Activated CD4-positive, alpha-beta T cell treated with anti-CD3 and anti-CD28 coated beads, Interleukin-2, amount 50 U/mL, for 16 hours (primary cell): ENCODE measurements at places on chromosomes 4 and X.
A peak's percentile ranks its signal among the peaks of the same experiment; 100 is the strongest.

- DNase-seq: no peak
Measured at GRCh38 chr4:27414887-27415731, 554.5 kb downstream of the STIM2 start.

GRCh38 chr4:74906771-74907170 lies 26.1 kb upstream of the PARM1 start:
- no peak for DNase-seq

DNA sequence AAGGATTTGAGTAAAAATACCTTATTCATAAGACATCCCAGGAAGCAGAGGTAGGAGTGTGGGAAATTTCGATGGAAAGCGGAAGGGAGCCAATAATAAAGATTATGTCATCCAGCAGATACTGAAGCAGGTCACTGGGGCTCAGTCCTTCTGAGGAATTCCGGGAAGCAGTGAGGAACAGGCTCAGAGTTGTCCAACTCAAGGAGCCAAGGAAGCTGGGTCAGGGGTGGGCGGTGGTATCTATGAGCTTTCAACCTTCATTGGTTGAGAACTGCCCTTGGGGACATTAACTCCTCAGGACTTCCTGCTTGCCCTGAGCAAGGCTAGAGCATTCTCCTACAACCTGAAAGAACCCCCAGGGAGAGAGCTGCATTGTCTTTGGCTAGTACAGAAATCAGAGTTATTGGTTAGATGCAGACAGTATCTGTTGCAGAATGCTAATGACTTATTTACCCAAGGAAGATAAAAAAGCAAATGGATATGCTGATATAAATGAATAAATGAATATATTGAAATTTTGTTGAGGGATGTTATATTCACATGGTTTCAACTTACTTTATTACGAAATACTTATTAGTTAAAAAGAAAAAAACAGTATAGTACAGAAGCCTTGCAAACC lies 68.2 kb downstream of the DMP1 start:
- no peak for DNase-seq

GRCh38 chr4:3130826-3131225 lies 56.3 kb downstream of the HTT start:
- DNase-seq: no peak

DNA sequence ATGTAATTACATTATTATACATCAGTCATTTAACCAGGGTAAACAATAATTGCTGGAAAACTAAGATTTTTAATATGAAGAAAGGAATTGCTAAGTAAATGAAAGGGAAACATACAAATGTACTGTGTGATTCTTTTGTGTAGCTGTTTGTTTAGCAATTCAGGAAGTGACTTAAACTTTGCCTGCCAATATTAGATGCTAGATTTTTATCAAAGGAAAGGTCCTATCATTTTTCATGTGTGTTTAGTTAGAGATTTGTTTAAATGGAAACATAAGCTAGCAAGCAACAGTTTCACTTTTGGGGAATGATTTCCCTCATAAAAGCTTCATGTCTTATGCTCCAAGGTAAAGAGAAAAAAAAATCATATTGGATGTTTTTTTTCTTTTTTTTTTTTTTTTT lies 95.1 kb upstream of the LIMCH1 start:
- DNase-seq: no peak

DNA sequence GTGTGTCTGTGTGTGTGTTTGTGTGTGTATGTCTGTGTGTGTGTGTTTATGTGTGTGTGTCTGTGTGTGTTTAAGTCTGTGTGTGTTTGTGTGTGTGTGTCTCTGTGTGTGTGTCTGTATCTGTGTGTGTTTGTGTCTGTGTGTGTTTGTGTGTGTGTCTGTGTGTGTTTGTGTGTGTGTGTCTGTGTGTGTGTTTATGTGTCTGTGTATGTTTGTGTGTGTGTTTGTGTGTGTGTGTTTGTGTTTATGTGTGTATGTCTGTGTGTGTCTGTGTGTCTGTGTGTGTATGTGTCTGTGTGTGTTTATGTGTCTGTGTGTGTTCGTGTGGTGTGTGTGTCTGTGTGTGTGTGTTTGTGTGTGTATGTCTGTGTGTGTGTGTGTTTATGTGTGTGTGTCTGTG lies 11.4 kb downstream of the IL9R start:
- DNase-seq: no peak

DNA sequence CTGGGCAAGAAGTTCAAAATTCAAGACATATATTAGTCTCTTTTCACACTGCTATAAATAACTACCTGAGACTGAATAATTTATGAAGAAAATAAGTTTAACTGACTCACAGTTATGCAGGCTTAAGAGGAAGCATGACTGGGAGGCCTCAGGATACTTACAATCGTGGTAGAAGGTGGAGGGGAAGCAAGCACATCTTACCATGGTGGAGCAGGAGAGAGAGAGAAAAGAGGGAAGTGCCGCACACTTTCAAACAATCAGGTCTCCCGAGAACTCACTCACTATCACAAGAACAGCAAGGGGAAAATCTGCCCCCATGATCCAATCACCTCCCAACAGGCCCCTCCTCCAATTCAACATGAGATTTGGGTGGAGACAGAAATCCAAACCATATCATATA lies 273.3 kb upstream of the RASGEF1B start:
- no peak for DNase-seq

GRCh38 chr4:66489370-66489769 lies 819.1 kb upstream of the EPHA5 start:
- DNase-seq: no peak

GRCh38 chr4:23097251-23097650 lies 404.5 kb downstream of the GBA3 start:
- no peak for DNase-seq

- DNase-seq: no peak
Measured at GRCh38 chrX:132563976-132564375, 75.1 kb upstream of the MBNL3 start.

GRCh38 chrX:78527263-78527662 lies 131.9 kb downstream of the RTL3 start:
- DNase-seq: peak; percentile 64

DNA sequence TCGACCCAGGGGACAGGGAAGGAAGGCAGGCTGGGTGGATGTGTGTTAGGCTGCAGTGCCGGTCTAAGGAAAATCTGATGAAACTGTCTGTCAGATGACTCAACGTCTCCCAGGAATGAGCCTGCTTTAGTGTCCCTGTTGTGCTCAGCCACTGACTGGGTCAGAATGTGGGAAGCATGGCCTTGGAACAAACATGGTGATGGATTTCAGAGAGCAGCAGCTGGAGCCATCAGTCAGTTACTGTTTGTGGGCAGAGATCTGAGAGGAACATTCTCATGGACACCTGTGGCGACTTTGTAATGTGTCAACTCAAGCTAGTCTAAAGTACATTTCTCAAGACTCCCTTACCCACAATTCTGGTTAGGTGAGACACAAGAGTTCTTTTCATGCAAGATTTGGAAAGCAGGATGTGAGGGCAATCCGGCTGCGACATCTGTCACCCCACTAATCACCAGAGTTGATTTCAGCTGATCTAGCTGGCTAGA lies 63.2 kb downstream of the ANAPC10 start:
- no peak for DNase-seq

- DNase-seq: no peak
Measured at GRCh38 chrX:45198301-45198700, 2.4 kb downstream of the DIPK2B start.

GRCh38 chrX:43018031-43018430 lies 240.1 kb upstream of the PPP1R2C start:
- no peak for DNase-seq

- no peak for DNase-seq
Measured at GRCh38 chrX:20487227-20487626, 220.5 kb upstream of the RPS6KA3 start.

GRCh38 chr4:152997771-152998487 lies 61.8 kb downstream of the FHDC1 start:
- DNase-seq: no peak

- DNase-seq: no peak
Measured at GRCh38 chr4:142034101-142034500, 397.7 kb downstream of the IL15 start.

- no peak for DNase-seq
Measured at GRCh38 chr4:123283371-123283895, 113.2 kb upstream of the SPRY1 start.

DNA sequence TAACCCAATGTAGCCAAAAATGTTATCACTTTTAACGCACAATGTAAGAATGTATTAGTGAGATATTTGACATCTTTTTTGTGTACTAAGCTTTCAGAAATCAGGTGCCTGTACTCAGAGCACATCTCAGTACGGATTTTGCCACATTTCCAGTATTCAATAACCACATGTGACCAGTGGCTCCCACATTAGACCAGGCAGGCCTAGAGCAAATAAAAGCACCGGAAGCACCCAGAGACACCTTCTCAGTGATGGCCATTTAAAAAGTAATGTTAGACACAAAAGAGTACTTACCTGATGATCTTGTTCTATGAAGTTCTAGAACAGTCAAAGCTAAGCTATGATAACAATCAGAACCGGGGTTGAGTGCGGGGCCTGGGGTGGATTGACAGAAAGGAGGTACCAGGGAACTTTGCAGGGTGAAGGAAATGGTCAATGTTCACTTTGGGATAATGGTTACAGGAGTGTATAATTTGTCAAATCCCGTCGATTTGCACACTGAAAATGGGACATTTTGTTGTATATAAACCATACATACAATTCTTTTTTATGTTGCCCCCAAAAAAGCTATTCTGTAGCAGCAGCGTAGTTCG lies 1.2 kb downstream of the CTPS2 start:
- no peak for DNase-seq

DNA sequence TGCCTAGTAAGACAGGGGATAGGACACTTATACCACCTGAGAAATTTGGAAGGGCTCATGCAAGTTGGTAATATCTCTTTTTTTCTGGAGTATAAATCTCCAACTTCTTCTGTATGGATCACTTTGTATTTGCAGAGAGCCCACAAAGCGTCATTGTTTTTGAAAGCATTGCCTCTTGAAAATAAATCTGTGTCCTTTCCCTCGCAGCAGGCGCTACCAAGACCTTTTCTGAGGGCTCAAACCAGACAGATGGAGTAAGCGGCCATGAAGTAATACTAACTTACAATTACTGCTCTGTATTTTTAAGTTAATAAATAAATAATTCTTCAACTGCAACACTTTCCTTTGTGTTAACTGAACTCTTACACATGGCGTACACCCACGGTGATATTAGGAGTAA lies 56.0 kb upstream of the FBXW7 start:
- DNase-seq: no peak

GRCh38 chrX:97863261-97863660 lies 979.6 kb downstream of the RPA4 start:
- no peak for DNase-seq

DNA sequence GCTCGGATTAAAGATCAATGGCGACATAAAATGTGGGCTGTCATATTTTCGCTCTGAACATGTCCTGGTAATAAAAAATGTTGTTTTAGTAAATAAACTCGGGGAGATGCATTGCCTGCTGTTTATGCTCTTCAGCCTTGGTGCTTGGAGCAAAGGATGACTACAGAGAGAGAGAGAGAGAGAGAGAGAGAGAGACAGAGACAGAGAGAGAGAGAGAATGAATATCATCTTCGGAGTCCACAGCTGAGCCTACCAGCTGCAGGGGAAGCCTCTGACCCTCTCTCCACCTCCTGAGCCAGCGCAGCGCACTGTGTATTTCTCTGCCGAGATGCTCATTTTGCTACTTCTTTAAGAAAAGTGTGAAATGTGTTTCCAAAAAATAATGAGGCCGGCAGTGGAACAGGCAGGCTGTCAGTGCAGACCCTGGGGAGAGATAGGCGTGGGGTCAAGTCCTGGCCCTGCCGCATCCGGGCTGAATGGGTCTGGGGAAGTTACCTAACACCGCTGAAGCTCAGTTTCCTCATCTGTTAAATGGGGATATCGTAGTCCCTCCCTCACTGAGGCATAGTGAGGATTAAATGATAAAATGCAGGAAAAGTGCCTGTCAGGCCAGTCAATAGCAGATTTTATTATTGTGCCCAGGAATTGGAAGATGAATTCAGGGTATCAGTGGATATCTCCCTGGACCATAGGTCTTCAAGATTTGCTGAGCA lies 58.5 kb upstream of the LGI2 start:
- no peak for DNase-seq

DNA sequence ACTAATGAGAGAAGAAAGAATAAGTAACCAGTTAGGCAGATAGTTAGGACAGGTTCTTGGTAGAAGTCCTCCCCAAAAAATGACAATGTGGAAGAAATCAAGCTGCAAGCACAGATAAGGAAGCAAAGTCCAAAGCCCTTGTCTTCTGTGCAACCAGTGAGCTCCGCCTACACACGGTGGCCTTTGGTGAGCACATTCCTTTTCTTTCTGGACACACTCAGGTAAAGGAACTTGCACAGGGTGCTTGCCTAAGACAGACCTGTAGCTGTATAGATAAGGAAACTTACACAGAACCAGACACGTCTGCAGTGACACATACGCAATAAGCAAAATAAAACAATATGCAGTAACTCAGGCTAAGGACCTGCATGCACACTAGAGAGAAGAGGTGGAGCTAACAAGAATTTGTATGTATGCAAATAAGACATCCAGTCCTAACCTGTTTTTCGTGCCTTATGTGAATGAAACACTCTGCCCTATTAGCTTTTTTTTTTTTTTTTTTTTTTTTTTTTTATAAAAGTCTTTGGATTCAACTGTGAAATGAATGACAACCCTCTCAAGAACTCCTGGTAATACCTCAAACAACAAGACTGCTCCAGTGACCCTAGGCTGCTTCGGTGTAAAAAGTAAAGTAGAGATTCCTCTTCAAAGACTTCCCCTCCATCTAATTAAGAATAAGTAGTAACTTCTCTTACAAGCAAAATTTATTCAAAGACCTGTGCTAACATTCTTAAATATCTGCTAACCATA lies 48.8 kb downstream of the UGT2B10 start:
- no peak for DNase-seq

DNA sequence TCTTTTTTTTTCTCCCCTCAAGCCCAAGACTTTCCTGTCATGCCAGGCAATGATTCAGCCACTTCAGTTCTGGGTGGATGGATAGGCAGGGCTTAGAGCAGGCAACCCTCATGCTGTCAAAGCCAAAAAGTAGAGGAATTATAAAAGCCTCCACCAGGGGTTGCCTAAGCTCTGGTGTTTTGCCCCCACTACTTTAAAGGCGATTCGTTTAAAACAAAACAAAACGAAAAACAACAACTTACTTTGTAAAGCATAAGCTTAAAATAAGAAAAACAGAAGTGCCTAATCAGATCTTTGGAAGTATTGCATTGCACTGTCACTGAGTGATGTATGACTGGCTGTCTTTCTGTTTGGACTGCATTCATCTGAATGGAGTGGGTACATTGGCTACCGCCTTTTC lies 5.3 kb upstream of the IDS start:
- DNase-seq: no peak

- DNase-seq: no peak
Measured at GRCh38 chrX:141814213-141814857, 23.8 kb upstream of the MAGEC3 start.

GRCh38 chr4:146371812-146372211 lies 149.9 kb downstream of the SLC10A7 start:
- DNase-seq: no peak

GRCh38 chrX:87914726-87915125 lies 397.1 kb downstream of the KLHL4 start:
- DNase-seq: no peak
